ENCODE measurements at places on chromosomes 11 and 22.
A peak's percentile ranks its signal among the peaks of the same experiment; 100 is the strongest.

GRCh38 chr11:27464289-27464696, 8.3 kb downstream of the LGR4 start:
- DNase-seq: no peak

- no peak for DNase-seq
Observed at GRCh38 chr22:32837142-32837541, 35.6 kb downstream of the TIMP3 start.

- DNase-seq: no peak
Observed at GRCh38 chr11:131504199-131504949, 134.0 kb downstream of the NTM start.

DNA sequence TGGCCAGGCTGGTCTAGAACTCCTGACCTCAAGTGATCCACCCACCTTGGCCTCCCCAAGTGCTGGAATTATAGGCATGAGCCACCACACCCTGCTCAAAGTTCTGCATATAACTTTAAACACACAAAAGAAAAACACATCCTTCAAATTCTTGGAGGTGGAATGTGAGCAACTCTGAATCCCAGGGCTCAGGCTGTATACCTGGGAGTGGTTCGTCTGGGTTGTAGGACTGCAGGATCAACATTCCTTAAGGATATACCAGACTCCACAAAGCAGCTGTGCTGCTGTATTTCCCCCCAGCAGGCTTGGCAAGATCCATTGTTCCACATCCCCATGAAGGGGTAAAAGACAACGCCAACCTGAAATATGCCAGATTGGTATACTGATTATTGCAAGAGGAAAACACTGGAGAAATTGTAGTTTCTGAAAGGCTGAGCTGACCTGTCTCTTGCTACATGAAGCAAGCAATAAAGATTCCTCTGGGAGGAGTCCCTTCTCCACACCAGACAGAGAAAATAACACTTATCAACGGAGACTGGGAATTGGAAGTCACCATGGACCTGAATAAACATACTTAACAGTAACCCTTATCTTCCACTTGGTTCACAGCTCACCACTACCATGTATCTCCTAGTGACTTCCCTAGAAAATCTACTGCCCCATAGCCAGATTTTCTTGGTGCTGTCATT, 12.2 kb upstream of the RPS3 start:
- DNase-seq: no peak

DNA sequence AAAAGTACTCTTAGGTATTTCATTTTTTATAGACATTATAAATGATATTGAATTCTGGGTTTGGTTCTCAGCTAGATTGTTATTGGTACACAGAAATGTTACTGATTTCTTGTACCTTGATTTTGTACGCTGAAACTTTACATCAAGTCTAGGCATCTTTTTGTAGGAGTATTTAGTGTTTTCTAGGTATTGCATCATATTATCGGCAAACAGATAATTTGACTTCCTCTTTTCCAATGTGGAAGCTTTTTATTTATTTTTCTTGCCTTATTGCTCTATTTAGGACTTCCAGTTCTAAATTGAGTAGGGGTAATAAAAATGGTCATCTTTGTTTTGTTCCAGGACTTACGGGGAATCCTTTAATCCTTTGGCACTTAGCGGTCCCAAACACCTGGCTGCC, 676.6 kb upstream of the CCDC179 start:
- DNase-seq: no peak

DNA sequence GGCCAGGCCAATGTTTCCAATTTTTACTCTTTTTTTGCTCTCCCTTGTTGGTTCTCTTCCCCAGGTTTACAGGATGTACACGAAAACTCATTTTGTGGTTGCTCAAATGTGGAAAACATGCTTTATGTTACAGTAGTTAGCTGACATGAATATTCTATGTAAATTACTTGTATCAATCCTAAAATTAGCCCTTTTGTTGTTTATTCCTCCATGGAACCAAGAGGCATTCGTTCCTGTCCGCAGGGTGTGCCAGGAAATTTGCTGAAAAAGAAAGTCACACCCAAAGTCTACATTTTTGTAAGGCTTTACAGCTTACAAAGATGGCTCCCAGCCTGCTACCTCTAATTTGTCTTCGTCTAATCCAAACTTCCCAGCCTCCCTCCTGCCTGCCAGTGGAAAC, 652.3 kb downstream of the ETS1 start:
- no peak for DNase-seq

DNA sequence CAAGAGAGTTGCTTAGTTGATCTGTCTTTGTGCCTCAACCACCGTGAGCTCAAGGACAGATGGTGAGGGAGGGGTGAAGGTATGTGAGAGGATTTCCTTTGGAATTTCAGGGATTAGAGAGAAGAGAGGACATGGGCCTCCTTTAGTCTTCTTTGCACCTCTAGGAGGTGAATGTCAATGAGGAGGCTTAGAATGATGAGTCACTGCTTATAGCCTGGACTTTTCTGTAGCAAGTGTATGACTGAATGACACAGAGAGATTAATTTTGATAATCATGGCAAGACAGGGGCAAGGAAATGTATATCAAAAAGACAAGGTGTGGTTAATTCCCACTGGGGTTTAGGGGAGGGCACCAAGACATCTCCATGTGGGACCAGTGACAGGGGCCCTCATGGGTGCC, 947.3 kb upstream of the TENM4 start:
- DNase-seq: no peak

DNA sequence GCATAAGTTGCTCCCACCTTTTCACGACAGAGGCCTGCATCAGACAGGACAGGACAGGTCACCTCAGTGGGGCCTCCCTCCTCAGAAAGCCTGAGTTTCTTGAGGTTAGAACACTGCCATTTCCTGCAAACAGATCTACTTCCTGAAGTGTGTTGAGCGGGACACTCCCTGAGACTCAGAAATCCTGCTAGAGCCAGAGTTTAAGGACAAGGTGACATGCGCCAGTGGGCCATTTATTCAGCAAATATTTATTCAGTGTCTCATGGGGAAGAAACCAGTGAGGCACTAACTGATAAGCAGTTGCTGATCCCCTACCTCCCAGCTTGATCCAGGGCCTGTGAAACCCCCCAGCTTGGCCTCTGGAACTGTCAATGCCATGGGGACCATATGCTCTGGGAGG, 454.6 kb downstream of the SOX6 start:
- DNase-seq: no peak

GRCh38 chr11:26188554-26188953, 143.4 kb upstream of the ANO3 start:
- no peak for DNase-seq

DNA sequence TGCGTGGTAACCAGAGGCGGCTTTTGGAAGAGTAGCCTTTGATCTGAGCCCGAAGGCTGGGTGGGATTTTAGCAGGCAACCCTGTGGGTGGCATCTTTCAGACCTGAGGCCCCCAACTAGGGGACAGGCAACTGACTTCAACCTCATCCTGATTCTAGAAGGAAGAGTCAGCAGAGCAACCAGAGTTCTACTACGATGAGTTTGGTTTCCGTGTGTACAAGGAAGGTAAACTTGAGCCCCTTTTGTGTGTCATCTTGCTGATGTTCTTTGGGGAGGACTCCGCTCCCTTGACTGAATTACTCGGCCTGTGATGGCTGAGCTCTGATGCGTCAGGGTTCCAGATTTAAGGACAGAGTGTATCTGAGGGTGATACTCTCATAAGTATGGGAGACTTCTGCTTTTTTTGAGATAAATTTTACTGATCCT, 31.6 kb downstream of the SGSM3 start:
- DNase-seq: no peak

DNA sequence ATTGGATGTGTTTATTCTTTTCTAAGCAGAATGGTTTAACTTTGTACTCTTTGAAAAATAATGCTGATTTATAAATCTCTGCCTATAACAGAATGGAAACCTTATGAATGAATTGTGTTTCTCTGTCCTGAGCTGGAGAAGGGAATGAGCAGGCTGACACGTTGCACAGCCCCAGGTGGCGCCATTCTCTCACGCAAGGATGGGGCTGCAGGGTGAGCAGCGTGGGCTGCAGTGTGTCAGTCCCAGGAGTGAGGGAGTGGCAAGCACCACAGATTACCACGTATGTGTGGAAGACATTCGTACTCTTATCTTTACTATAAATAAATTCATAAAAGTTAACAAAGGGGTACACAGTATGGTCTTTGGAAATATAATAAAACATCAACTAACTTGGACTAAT, 33.4 kb downstream of the FDX1 start:
- DNase-seq: no peak

GRCh38 chr11:112255067-112255720, 5.5 kb downstream of the PLET1 start:
- DNase-seq: no peak

GRCh38 chr22:19886605-19887255, 32.1 kb upstream of the GNB1L start:
- DNase-seq: no peak

GRCh38 chr22:26801449-26801848, 144.1 kb downstream of the MIAT start:
- no peak for DNase-seq

- DNase-seq: no peak
Observed at GRCh38 chr11:18105086-18105801, 638 bp downstream of the SAAL1 start.

- DNase-seq: no peak
Observed at GRCh38 chr11:67411785-67412152, 3.7 kb upstream of the CARNS1 start.

GRCh38 chr22:24592851-24593558, at the start of gene LRRC75B:
TSS of gene LRRC75B (minus strand) at chr22:24593073. CDS start at chr22:24593039, 34 bp downstream.
- DNase-seq: no peak

- no peak for DNase-seq
Observed at GRCh38 chr11:29844031-29844430, 172.8 kb downstream of the KCNA4 start.

DNA sequence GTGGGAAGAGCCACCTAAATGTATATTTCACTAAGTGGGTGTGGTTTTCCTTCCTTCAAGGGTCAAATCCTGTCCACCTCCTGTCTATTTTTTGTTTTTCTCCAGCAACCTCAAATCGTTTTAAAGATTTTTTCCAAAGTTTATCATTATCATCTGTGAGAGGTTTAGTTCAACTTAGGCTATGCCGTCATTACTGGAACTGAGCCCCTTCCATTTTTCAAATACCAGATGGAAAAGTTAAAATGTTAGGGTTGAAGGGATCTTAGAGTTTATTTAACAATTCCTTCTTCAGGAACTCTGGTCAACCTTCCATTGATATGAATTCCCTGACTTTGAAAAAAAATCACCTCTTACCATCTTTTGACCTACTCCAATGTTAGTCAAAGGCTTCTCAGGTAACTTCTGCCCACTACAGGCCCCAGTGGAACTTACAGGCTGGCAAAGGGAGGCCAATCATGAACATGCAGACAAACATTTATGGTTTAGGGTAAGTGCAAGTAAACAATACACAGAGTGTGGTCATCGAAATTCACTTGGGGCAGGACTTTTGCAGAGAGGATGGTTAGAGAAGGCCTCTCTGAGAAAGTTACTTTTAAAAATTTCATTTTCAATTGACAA, 45.2 kb downstream of the SYN3 start:
- DNase-seq: no peak

DNA sequence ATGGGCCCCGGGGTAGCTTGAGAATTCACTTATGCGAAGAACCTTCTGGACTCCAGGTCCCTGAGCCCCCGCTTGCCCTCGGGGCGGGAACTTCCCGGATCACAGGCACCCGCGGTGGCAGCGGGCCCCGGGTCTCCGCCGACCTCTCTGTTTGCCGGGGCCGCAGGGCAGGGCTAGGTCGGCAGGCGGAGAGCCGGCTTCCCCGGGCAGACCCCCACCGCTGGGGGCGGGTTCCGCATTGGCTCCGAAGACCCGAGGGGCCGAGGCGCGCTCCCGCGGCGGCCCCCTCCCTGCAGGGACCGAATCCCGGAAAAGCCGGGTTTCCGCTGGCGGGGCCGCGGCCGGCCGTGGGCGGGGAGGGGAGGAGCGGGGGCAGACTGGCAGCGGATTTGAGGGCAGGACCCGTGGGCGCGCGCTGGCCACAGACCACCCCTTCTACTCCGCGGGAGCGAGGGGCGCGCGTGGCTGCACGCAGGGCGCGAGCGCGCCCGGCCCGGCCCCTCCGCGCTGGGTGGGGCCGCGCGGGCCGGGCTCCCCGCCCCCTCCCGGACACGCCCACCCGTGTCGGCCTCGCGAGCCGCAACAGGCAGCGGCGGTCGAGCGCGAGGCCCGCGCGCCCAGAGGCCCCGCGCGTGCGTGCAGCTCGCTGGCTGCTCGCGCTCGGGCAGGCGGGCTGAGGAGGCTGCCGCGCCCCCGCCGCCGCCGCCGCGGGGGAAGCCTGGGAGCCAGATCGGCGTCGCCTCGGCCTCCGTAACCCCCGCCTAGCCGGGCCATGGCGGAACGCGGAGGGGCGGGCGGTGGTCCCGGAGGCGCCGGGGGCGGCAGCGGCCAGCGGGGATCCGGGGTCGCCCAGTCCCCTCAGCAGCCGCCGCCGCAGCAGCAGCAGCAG, at the start of gene PACS1:
Gene PACS1 (plus strand): TSS at position 558 of the 889 bp plus-strand sequence. CDS start 215 bp downstream, at position 773.
- peak; percentile 50 for DNase-seq

DNA sequence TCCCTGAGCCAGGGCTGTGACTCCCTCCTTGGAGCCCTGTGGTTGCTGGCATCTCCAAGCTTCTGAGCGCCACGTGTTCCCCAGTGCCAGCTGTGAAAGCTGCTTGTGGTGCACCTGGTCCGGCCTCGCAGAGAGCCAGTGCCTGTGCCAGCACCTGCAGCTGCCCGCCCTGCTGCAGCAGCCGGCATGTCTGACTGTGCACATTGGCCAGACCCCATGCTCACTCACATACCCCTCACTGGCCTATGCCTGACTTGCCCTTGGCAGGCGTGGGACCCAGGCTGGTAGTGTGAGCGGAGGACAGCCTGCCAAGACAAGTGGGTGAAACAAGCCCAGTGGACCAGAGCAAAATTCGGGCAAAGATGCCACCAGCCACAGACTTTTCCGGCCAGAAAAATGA, 9.8 kb downstream of the MRPL48 start:
- DNase-seq: no peak

GRCh38 chr11:28466506-28466905, 358.3 kb downstream of the METTL15 start:
- DNase-seq: no peak

DNA sequence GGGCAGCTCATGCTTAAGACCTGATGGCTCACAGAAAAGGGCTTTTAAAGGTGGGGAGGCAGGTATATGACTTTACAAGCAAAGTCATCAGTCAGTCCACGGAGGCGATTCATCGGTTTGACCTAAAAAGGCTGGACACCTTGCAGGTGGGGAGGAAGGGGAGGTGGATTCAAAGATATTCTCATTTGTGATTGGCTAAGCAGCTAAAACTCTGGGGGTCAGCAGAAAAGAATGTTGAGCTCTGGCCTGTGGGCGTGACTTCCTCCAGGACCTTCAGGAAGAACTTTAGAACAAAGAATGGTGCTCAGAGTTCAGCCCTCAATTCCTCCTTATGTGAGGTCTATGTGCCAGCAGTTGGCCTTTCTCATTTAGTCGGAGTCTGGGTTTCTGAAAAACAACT, 78.3 kb upstream of the LMO1 start:
- DNase-seq: no peak

DNA sequence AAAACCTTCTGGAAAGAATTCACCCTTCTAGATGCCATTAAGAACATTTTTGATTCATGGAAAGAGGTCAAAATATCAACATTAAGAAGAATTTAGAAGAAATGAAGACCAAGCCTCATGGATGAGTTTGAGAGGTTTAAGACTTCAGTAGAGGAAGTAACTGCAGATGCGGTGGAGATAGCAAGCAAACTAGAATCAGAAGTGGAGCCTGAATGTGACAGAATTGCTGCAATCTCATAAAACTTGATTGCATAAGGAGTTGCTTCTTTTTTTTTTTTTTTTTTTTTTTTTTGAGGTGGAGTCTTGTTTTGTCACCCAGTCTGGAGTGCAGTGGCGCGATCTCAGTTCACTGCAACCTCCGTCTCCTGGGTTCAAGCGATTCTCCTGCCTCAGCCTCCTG, 51.6 kb downstream of the MS4A13 start:
- no peak for DNase-seq

GRCh38 chr11:78425399-78426070, 7.9 kb upstream of the GAB2 start:
- DNase-seq: no peak

- DNase-seq: no peak
Observed at GRCh38 chr22:47193606-47194329, 431.3 kb downstream of the TBC1D22A start.

Data from stimulated activated CD8-positive, alpha-beta memory T cell treated with anti-CD3 and anti-CD28 coated beads, Interleukin-15, amount 100 ng/mL, for 1 hour (primary cell).